ENCODE measurements at places on chromosomes 7 and 10. TPM values are rescaled to one million over a fixed set of nuclear protein-coding genes. Genes with fewer than 3 reads are reported as not detected.

The FXYD4 gene
- not detected for total RNA-seq

The LRRD1 gene
- 0.30 TPM for total RNA-seq

The ODAD2 gene
- total RNA-seq, result 0.69 TPM

The TAS2R3 gene
- 3.6 TPM for total RNA-seq

The CFAP70 gene
- 3.4 TPM for total RNA-seq

The ARMC10 gene
- 29.4 TPM for total RNA-seq

The COMTD1 gene
- total RNA-seq, result 5.0 TPM

The HOXA7 gene
- 1.5 TPM for total RNA-seq

The PAPOLB gene
- total RNA-seq, result 0.30 TPM

The NUDT1 gene
- 18.8 TPM for total RNA-seq

The AGAP5 gene
- total RNA-seq, result 5.4 TPM

The FRAT1 gene
- 1.1 TPM for total RNA-seq

The LLCFC1 gene
- not detected for total RNA-seq

The MEOX2 gene
- 30.9 TPM for total RNA-seq

The CCDC172 gene
- total RNA-seq, result not detected

The UBN2 gene
- 13.7 TPM for total RNA-seq

The ZNF485 gene
- total RNA-seq, result 3.8 TPM

The SORCS1 gene
- 1.9 TPM for total RNA-seq

The ACTL6B gene
- total RNA-seq, result not detected

The FANK1 gene
- 3.1 TPM for total RNA-seq

The PAPSS2 gene
- total RNA-seq, result 7.2 TPM

The ARL4A gene
- total RNA-seq, result 74.1 TPM

The TWIST1 gene
- 39.9 TPM for total RNA-seq

The SLC16A12 gene
- 1.7 TPM for total RNA-seq

The LRGUK gene
- total RNA-seq, result 1.4 TPM

The UNC5B gene
- total RNA-seq, result 11.2 TPM

The ASAH2 gene
- 0.49 TPM for total RNA-seq

The CAV1 gene
- 243 TPM for total RNA-seq

The ORAI2 gene
- total RNA-seq, result 5.2 TPM

The SAP25 gene
- total RNA-seq, result 0.39 TPM

The CCNJ gene
- 6.9 TPM for total RNA-seq

The EGR2 gene
- 14.9 TPM for total RNA-seq

The HUS1 gene
- total RNA-seq, result 17.7 TPM

The NEUROG3 gene
- total RNA-seq, result not detected

The GPR85 gene
- total RNA-seq, result 1.9 TPM

The WNT8B gene
- not detected for total RNA-seq

The FGF8 gene
- total RNA-seq, result not detected

The LGI1 gene
- 2.6 TPM for total RNA-seq

The GIMAP7 gene
- total RNA-seq, result 5.7 TPM

The TAS2R39 gene
- total RNA-seq, result not detected

The DENND11 gene
- total RNA-seq, result 14.7 TPM

The HOXA5 gene
- total RNA-seq, result 4.7 TPM

The VENTX gene
- total RNA-seq, result 0.20 TPM

All from skin of body (tissue), 3 donors.